ENCODE measurements at places on chromosomes 4 and X.
A peak's percentile ranks its signal among the peaks of the same experiment; 100 is the strongest.

DNA sequence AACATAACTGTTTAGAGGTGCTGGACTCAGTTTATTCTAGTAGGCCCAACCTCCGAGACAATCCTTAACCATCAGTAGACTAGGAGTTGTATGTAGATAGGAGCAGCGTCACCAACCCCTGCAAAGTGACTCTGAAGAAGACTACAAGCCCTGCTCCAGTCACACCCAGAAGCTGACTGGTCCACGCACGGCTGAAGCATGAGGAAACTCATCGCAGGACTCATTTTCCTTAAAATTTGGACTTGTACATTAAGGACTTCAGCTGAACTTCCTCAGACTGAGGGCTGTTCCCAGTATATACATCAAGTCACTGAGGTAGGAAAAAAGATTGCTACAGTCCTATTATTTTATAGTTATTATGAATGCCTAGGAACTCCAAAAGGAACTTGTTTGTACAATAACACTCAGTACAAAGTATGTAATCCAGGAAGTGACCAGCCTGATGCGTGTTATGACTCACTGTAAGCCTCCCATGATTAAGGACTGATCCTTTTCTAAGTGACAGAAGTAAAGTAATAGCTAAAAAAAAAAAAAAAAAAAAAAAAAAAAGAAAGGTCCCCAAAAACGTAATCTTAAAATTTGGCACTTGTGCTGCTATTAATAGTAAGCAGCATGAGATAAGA is 41.6 kb upstream of the UGT2B7 start:
- DNase-seq = peak; percentile 86

GRCh38 chr4:62528874-62529273 is 1328.7 kb downstream of the ADGRL3 start:
- DNase-seq = peak; percentile 81

- no peak for DNase-seq
Observed at GRCh38 chr4:87236861-87237260, 16.4 kb upstream of the KLHL8 start.

GRCh38 chr4:93066749-93067148 is 761.8 kb upstream of the ATOH1 start:
- DNase-seq = peak; percentile 45

DNA sequence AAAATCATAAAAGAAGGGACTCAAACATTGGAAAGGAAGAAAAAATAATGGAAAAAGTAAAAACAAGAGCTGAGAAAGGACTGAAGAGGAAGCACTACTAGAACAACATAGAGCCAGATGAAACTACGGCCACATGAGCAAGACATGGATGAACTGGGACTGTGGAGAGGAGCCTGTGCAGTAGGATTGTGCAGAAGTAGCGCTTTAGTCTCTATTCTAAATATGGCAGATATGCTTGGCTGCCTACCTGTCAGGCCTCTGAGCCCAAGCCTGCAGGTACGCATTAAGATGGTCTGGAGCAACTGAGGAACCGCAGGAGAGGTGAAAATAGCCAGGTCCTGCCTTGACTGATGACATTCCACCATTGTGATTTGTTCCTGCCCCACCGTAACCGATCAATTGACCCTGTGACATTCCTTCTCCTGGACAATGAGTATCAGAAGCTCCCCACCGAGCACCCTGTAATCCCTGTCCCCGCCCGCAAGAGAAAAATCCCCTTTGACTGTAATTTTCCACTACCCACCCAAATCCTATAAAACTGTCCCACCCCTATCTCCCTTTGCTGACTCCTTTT is 154.3 kb downstream of the CAMK2D start:
- DNase-seq = no peak

GRCh38 chr4:90977726-90978125 is 850.5 kb downstream of the CCSER1 start:
- DNase-seq = no peak

- DNase-seq = no peak
Observed at GRCh38 chr4:111633663-111634266, 511.5 kb upstream of the FAM241A start.
